ENCODE measurements at places on chromosomes 6 and 20.

- DNase-seq: peak; percentile 60
These were observed 710 bp downstream of the BTBD9 start for GRCh38 chr6:38638941-38639497.

DNA sequence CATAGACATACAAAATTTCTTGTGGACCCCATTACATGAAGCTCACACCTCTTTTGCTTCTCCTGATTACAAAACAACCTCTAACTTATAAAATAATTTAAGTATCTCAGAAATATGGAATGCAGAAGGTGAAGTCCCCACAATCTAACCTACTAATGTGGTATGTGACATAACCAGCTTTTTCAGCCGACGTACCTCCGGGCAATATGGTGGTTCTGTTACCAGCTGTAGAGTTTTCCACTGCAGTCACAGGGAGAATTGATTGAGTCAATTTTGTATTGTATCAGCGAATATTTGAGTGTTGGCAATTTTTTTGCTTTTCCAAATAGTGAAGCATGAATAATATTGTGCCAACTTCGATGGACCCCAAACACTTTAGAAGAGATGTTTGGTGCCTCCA is 15.7 kb upstream of the SPO11 start:
- DNase-seq: no peak

- no peak for DNase-seq
These were observed 50.3 kb downstream of the PRR18 start for GRCh38 chr6:166257911-166258318.

- no peak for DNase-seq
These were observed 110.1 kb downstream of the NRN1 start for GRCh38 chr6:5896476-5897200.

DNA sequence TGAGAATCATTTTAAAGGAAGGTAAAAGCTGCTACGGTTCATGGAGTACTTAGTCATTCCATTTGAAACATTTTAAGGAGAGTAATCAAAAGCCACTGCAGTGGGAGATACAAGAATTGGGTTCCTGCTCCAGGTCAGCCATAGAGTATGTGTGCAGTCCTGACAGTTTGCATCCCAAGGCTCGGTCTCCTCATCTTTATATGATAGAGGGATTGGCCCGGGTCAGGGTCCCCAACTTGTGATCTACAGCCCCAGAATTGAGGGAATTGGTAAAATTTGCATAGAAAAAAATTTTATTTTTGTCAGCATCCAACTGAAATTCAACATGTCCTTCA is 147.4 kb upstream of the PRND start:
- no peak for DNase-seq

DNA sequence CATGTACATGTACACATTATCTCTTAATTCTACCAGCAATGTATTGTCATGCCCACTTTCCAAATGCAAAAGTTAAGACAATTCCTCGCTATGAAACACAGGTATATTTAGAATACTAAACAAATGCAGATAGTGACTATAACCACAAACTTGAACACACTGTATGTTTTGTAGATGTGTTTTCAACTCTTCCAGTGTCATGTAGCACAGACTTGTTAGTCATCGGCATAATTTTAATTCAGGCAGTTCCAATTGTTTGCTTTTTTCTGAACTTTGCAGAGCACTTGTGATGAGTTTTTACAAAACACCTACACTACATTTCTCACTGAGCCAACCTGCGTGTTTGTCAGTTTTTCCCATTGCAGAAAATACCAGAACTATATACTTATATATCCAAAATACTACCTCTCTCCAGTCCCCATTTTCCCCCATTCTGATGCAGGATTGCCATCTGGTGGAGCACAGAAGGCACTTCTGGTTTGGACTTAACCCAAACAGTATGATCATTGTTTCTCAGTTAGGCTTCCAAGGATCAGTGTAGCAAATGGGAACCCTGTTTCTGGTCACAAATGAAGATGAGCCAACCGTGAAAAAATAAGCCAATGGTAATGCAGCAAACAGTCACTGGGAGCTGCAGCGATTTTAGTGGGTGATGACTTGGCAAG is 143.4 kb downstream of the ADGRB3 start:
- peak; percentile 88 for DNase-seq

DNA sequence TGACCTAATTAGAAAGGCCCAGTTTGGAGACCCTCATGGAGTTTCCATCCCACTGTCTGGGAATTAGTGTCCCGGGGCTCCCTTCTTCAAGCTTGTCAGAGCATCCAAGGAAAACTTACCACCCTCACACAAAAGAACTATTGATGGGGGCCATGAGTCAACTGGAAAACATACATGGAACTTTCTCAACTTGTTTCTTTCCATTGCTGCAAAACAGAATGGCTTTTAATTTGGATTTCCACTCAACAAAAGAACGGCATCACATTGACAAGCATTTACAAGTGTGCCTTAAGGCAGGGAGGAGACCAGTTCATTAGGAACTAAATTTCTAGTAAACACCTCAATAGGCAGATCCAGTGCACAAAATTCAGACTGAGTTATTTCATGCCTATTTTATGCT is 289.1 kb upstream of the PREP start:
- no peak for DNase-seq

DNA sequence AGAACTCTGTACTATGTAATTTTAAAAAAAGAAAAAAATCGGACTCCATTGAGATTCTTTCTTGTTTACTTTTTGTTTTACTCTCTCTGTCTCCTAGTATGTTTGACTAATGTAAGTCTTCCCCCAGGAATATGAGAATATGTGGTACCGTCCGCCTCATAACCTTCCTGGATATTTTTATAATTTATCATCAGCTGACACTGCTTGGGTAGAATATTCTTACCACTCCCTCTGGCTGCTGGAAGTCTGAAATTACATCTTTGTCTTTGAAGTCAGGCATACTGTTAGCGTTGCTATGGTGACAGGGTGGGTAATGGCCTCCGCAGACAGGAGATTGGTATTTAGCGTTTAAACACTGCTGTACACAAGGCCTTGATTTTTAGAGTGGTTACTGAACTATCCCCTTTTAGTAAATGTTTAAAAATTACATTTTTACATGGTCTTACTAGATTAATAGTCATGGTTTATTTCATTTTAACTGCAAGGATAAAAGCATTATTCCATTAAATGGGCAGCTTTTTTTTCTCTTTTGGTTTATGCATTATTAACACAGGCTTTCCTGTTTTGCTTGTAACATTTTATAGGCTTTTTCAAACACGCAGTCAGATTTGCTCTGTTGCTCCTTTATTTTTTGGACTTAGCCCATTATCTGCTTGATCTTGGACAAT is 176.4 kb downstream of the ARID1B start:
- peak; percentile 97 for DNase-seq

GRCh38 chr6:150599199-150600009 is at the start of gene PLEKHG1:
TSS of gene PLEKHG1 (plus strand) at chr6:150599885. CDS start at chr6:150733682, 133,797 bp downstream.
- peak; percentile 64 for DNase-seq

GRCh38 chr6:147509891-147510290 is 1.4 kb downstream of the SAMD5 start:
- DNase-seq: no peak

DNA sequence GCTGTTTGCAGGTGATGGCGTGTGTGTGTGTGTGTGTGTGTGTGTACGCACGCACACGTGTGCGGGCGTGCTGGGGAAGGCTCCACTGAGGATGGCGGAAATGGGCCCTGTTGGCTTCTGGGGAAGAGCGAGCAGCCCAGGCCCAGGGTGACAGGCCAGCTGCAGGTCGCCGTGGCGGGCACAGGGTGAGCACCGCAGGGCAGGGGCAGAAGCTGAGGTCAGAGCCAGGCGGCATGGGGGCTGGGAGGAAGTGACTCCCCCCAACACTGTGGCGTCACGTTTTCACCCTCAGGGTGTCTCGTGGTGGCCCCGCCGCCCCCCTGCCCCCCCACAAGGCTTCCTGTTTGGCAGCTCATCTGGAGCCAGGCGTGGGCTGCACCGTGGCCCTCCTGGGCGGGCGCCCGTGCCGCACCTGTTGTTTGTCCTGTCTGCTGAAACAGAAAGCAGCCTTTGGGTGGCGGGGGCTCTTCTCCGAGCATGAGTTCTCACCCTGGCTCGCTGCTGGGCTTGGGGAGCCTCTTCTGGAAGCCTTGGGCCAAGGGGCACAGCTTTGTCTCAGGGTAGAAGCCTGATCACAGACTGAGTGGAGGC is 7.1 kb downstream of the RBM38 start:
- DNase-seq: no peak

- no peak for DNase-seq
These were observed 6.3 kb downstream of the HMGN4 start for GRCh38 chr6:26544473-26544872.

DNA sequence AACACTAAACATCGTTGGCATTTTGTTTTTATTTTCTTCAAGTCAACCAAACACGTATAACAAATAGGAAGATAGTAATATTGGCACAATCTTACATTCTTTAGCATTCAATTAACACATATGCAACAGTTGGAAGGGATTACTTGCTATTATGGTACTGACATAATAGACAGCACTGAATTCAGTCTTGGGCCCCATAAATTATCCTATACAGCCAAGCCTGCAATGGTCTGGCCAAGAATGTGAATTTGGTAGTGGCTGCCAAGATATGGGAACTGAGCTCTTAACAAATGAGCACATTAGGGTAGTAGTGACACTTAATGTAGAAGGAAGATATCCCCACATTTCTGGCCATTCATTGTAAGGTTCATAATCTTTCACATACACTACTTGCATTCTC is 44.8 kb upstream of the ARHGAP18 start:
- DNase-seq: no peak

- peak; percentile 85 for DNase-seq
These were observed 133.8 kb upstream of the CCN2 start for GRCh38 chr6:132084811-132085509.

DNA sequence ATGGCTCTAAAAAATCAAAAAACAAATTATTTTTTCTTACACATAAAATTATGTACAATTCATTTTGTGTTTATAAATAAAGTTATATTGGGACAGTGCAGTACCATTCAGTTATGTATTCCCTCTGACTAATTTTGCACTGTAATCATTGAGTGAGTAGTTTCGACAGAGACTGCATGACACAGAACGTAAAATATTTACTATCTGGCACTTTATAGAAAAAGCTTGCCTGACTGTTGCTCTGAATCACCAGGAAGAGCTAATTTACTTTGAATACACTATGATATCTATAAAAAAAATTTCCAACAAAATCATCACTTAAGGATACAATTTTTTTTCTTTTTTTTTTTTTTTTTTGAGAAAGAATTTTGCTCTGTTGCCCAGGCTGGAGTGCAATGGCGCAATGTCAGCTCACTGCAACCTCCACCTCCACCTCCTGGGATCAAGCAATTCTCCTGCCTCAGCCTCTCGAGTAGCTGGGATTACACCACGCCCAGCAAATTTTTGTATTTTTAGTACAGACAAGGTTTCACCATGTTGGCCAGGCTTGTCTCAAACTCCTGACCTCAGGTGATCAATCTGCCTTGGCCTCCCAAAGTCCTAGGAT is 11.0 kb upstream of the KHDC1L start:
- DNase-seq: peak; percentile 88

DNA sequence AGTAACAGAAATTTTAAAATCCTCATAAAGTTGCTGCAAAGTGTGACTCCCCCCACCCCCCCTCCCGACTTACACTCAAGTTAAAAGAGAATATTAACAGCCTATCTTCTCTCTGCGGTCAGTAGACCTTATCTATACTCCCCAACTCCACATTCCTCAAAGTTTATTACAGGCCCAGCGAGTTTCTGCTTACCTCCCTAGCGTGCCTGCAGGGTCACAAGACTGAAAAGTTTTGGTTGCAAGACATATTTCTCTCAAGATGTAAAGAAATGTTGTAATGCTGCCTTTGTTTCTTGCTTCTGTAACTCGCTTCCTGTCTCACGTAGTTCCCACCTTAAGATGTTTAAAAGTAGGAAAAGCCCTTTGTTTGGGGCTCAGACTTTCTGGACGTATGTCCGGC is 699.6 kb downstream of the PHF3 start:
- no peak for DNase-seq

DNA sequence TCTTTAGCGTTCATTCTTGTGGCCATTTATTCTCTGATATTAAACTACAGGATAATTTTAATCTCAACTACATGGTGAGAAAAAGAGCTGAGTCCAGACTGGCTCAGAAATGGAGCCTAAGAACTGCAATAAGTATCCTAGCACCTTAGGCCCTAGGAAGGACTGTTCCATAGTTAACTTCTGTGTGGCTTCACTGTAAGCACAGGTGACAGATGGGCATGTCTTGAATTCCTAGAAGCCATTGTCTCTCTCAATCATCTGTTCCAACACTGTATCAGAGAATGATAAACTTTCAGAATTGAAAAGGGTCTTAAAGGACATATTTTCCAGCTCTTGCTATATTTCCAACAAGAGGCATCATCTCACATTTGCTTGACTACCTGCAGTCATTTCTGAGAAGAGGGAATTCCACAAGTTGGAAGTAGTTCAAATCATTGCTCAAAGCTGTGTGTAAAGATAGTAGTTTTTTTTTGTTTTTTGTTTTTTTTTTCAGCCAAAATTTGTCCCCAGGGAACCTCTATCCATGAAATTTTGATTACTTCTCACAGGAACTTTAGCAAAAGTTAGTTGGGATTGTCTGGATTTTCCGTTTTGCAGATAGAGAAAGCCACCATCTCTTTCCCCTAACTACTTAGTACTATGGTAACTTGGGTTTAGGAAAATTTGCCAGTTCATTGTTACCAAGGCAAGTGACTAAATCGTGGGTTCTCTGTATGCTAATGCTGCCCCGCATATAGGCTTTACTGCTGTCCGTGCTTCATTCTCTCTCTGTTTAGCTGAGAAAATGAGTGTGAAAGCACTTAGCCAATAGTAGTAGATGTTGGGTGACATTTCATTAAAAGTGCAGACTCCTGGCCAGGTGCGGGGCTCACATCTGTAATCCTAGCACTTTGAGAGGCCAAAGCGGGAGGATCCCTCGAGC is 47.2 kb downstream of the KCNS1 start:
- DNase-seq: no peak

GRCh38 chr6:18053078-18053477 is 65.6 kb upstream of the KIF13A start:
- DNase-seq: no peak

- DNase-seq: peak; percentile 96
These were observed at the start of gene ULBP2 for GRCh38 chr6:149941583-149942460. TSS of gene ULBP2 (plus strand) at chr6:149942014. CDS start at chr6:149942073, 59 bp downstream.

DNA sequence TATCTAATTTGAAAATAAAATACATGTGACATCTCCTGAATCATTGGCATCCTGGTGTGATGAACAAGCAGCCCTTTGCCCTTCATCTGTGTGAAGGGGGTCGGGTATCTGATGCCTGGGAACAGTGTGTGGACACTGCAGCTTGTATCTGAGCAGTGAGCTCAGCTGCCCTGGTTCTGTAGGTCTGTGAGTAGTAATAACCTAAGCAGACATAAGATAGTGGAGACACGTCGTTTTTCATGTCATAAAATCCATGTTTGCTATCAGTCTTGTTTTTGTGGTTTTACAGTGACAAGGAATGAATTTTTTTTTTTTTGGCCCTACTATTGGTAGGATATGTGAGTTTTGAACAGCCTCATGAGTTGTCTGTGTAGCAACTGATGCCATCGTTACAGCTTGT is 133.0 kb downstream of the JARID2 start:
- no peak for DNase-seq

Measured in fibroblast of lung (primary cell).